NCI-H2081 (cell line): ENCODE measurements at places on chromosomes 3 and 15.
A peak's percentile ranks its signal among the peaks of the same experiment; 100 is the strongest.

DNA sequence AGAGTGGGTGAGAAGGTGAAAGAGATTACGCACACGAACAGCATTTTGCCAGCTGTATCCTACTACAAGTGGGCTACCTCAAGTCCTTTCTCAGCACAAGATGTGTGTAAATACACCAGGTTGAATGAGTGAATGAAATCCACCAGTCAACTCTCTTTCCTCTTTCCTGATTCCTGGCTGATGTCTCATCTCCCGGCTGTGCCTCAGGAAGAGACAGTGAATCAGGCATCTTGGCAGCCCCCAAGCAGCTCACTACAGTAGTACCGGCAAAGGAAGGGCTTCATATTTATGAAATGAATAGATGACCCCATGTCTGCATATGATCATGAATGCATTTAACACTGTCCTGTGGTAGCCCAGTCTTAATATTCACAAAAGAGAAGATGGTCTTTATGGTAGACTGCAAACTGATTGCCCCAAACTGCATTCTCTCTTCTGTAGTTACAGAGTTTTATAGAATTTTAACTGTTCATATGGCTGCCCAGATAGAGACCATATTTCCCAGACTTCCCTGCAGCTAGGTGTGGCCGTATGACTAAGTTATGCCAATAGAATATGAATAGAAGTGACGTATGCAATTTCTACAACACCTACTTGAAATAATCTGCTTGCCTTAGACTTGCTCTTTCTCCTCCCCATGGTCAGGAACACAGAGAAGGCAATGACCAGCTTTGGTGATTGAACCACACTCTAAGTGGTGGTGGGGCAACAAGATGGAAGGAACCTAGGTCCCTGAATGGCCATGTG lies 22.7 kb downstream of the MGLL start:
- no peak for DNase-seq

DNA sequence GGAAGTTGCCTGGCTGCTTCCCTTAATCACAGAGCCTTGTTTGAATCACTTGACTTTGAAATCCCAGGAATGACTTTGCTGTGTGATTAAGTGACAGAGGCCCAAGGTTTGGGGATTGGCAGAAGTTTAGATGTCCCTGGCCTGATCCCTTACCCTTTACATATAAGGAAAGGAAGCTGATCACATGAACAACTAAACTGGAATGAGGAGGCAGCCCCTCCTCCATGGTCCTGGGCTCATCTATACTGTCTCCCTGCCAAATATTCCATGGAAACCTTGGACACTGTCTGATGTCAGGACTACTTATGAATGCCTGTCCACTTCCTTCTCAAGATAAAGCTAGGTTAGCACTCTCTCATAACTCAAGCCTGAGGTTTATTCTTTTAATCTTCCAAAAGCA lies 181.3 kb upstream of the CTDSPL start:
- no peak for DNase-seq

- no peak for DNase-seq
These were observed 207.7 kb upstream of the TPM1 start for GRCh38 chr15:62834686-62835329.

DNA sequence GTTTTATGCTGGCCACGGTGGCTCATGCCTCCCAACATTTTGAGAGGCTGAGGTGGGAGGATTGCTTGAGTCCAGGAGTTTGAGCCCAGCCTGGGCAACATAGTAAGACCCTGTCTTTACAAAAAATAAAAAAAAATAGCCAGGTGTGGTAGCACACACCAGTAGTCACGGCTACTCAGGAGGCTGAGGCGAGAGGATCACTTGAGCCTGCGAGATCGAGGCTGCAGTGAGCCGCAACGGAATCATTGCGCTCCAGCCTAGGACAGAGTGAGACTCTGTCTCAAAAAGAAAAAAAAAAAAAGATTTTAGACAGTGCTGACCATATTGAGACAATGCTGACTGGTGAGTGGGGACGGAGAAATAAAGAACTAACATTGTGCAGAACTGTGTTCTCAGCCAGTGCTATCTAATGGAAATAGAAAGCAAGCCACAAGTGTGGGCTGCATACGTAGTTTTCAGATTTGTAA lies 67.2 kb downstream of the ST6GAL1 start:
- DNase-seq, result no peak

- DNase-seq, result no peak
These were observed 81.8 kb downstream of the NFKBIZ start for GRCh38 chr3:101931081-101931480.

DNA sequence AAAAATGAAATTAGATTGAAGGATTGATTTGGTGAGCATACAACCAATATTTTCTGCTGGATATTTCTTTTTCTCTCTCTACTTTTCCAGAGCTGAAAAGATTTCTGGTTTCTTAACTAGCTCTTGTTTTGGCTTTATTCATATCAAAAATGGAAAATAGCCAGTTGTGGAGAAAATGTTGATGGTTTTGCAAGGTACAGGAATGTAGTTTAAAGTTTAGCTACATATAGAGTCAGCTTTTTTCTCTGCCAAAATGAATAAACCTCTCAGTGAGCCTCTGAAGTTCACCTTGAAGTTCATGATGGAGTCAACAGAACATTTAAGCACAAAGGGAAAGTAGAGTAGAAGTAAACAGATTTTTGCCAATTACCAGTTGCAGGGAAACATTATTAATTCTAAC lies 720.5 kb upstream of the ALCAM start:
- DNase-seq, result no peak

GRCh38 chr15:60218256-60218655 lies 179.5 kb downstream of the ANXA2 start:
- DNase-seq, result no peak

DNA sequence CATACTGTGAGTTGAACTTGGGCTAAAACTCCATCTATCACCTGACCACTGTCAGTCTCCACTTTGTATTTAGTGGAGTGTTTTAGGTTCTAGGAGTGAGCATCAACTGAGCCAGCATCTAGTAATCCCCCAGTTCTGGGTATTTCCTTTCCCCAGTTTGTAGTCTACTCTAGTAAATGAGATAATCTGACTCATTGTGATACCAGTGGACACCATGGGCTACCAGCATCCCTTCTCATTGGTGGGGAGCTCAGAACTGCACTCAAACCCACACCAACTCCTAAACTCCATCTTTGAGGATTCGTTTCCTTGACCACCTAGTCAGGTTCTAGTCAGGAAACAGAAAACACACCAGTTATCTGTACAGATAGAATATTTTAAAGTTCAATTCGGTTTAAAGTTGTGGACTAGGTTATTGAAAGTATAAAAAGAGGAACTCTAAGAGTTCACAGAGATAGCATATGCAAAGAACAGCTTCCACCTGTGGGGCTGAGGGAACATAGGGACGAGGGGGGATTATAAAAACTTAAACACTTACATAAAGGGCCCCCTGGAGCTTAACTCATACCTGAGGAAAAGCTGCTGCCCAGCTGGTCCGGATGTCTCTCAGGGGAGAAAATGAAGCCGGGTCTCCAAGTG lies 36.0 kb downstream of the LEO1 start:
- DNase-seq, result no peak

DNA sequence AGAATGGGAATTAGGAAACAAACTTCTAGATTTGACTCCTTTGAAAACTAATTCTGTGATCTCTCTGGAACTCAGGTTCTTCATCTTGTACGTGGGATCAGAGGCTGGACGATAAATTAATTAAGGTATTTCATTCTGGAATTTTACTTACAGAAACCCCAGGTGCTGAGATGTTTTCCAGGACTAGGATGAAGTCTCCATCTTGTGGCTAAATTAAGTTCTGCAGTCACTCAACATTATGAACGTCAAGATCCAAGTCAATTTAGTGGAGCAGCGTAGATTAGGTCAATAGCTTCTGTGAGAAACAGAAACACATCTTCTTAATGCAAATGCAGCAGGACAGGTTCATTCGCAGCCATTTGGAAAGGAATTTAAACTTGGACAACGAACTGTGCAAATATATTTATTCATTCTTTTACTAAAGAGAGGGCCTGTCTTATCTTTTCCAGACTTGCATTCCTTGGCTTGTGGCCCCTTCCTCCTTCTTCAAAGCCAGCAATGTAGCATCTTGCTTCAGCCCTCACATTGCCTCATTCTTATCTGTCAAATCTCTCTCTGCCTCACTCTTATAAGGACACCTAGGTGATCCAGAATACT lies 26.7 kb upstream of the TMC3 start:
- peak; percentile 33 for DNase-seq

DNA sequence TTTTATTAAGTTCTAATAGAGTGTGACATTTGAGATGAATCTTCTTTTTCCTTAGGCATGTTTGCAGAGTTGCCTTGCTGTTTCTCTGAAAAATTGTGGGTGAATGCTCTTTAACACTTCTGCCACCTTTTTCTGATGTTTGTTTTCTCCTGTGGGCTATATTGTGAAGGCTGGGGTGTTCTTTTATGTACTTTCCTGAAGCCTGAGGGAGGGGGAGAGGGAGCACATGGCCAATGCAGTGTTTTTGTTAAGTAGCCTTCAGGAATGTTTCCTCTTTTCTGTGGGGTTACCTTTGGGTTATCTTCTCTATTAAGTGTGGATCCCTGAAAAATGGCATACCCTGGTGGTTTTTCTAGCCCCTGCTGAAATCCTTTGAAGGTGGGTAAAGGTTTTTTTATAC lies 50.2 kb downstream of the CMC1 start:
- no peak for DNase-seq

DNA sequence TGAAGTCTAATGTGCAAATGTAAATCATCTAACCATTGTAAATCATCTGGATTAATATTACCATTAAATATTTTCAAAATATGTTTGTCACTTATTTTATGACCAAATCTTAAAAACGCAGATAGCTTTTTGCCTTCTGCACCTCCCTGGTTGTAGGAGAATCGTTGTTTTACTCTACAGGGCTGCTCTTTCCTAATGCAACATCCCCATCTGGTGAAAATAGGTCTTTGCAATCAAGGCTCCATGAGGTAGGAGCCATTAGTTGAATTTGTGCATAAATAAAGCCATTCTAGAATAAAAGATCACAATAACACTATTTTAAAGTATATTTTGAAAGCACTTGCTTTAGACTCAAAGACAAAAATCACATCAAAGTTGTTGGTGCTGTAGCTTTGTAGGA lies 535.6 kb upstream of the AGTR1 start:
- DNase-seq, result no peak

DNA sequence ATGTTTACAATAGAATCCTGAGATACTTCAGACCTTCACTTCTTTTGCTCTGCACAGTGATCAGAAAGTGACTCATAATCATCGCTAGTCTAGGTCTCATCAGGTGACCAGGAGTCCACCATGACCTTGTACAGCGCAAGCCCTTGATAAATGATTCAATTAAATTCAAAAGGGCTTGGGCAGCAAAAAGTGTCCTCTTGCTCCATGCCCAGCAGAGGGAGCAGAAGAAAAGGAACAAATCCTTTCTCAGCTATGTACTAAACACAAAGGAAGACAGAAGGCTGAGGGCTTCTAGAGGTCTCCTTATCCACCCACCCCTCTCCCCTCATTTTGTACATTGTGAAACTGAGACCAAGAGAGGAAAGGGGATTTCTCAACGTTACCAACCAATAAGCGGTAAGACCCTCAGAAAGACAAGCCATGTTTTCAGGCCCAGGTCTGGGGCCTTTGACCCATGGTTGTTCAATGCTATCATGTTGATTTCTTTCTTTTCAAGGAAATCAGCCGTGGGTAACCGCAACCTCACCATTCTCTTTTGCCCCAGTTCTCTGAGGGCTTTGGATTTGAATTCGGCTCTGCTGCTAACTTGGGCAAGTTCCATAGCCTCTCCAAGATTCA lies 74.8 kb downstream of the AQP9 start:
- DNase-seq, result no peak

DNA sequence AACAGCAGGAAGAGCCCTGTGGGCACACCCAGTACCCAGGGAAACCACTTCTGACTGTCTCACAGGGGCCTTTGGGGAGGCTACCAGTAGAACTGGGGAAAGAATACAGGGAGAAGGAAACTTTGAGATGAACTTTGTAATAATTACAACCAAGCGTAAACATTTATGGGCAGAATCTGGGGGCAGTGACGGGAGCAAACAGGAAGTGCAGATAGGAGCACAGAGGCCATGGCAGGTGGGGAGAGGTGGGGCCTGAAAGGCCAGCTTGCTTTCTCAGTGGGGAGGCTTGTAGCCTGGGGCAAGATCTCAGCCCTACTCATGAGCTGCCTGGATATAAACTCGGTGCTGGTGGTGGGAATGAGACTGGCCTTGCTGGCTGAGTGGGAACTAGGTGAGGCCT lies 209.8 kb downstream of the PLCH1 start:
- DNase-seq, result no peak

- no peak for DNase-seq
These were observed 460.7 kb downstream of the ROBO1 start for GRCh38 chr3:79306934-79307570.

- no peak for DNase-seq
These were observed 65.9 kb downstream of the SLCO2A1 start for GRCh38 chr3:133963657-133964396.

DNA sequence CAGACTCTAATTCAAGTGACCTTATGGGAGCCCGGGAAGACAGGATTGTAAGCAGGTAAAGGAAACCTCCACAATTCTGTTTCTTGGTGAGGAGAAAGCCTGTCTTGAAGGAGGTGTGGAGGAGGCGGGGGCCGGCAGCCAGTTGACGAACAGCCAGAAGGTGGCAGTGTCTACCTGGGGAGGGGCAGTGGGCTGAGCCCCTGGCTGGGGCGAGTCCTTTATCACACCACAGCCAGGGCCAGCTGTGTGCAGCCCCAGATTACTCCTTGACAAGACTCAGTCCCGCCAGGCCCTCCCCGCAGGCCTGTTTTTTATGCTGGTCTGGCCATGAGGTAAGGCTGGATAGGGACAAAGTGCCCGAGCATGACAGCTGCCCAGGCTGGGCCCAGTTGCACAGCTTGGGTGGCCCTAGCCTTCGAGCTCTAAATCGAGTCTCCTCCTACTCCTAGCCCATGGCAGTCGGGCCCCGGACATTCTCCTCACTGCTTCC lies 40.9 kb upstream of the IDH2 start:
- peak; percentile 59 for DNase-seq

DNA sequence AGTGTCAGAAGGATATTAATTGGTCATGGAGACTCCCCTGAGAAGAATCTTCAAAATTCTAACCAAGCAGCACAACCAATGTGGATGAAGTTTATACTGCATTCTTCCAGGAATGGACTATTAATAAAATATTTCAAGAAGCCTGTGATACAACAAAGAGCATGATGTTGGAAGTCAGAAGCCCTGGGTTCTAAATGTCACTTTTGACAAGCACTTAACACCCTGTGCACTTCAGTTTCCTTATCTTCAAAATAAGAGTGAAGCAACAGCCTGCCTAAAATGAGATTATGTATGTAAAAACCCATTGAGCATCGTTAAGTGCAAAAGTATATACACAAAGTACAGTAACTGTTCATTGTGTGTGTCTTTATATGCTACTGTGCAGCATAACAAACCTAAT lies 369.4 kb downstream of the NTRK3 start:
- DNase-seq, result no peak

DNA sequence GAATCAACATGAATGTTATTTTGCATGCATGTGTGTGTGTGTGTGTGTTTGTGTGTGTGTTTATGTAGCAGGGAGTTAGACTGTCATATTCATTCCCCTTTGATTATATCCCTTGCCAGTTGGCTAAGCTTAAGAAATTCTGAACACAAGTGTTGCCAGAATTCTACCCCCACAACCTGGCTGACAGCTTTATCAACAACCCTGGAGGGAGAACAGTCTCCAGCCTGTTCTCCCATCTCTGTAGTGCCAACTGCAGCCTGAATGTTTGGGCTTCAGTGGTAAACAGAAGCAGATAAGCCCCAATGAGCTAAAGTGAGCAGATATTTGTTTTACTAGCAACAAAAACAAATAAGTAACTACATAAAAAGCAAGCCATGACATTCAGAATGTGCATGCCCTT lies 162.6 kb upstream of the ABI3BP start:
- no peak for DNase-seq

- DNase-seq, result peak; percentile 96
These were observed 660.8 kb downstream of the MECOM start for GRCh38 chr3:169002689-169003088.

GRCh38 chr3:111077369-111077768 lies 5.8 kb downstream of the NECTIN3 start:
- no peak for DNase-seq
